ENCODE measurements at places on chromosomes 2 and 18.

- no peak for DNase-seq
These were observed 33.0 kb upstream of the SNED1 start for GRCh38 chr2:240965296-240965904.

DNA sequence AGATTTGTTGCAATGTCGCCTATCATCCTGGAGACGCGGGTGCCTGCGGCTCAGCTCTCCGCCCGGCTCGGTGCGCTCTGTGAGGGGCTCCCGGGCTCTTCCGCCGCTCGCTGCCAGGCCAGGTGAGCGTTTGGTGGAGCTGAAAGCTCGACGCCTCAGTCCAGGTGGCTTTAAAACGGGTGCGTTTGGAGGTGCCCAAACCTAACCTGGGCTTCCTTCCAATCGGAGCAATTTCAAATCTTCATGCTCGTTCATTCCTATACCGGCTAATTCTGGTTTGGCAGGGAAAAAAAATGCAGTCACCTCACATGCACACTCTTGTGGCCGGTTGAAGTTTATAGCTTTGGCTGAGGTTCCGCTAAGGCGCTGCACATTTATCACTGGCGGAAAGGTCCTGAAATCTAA, at the start of gene SLC16A14:
SLC16A14 (minus strand) TSS at position 274 of the 405 bp plus-strand sequence. CDS start 9,572 bp downstream, outside the sequence.
- DNase-seq = peak; percentile 48

- DNase-seq = no peak
These were observed 447.1 kb upstream of the HS6ST1 start for GRCh38 chr2:128765811-128766210.

DNA sequence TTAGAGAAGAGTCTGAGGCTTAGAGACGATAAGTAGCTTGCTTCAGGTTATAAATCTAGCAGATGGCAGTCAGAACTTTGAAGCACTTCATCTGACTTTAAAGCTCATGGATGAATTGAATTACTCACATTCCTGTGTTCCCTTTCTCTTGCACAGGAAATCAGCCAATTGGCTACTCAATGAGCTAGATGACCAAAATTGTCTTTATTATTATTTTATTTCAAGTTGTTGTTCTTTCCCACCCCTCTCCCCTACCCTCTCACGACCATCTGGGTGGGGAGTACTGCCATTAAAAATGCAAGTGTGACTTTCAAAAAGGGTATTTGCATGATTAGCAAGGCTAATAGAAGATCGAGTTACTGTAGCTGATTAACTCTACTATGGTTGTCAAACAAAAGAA, 491.1 kb downstream of the NR4A2 start:
- DNase-seq = no peak

DNA sequence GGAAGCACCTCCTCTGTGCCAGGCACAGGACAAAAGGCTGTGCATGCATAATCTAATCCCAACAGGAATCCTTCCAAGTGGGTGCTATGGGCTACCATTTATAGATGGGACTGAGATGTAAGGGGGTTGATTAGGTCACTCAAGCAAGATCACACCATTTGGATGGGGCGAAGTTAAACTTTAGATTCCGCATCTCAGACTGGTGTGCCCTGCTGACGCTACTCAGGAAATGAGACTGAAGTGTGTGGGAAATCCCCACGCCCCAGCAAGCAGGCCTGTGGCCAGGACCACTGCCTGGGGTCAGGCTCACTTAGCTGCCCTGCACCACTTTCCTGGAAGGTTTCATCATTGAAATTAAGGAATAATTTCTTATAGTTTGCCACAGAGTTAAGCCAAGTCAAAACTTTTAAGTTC, 70.5 kb upstream of the PPP1CB start:
- DNase-seq = peak; percentile 36

- no peak for DNase-seq
These were observed 32.5 kb upstream of the PUM2 start for GRCh38 chr2:20382965-20383810.
